Kidney epithelial cell (primary cell): ENCODE measurements at places on chromosomes 16 and 17. TPM values are rescaled to one million over a fixed set of nuclear protein-coding genes. Genes with fewer than 3 reads are reported as not detected.

DNA sequence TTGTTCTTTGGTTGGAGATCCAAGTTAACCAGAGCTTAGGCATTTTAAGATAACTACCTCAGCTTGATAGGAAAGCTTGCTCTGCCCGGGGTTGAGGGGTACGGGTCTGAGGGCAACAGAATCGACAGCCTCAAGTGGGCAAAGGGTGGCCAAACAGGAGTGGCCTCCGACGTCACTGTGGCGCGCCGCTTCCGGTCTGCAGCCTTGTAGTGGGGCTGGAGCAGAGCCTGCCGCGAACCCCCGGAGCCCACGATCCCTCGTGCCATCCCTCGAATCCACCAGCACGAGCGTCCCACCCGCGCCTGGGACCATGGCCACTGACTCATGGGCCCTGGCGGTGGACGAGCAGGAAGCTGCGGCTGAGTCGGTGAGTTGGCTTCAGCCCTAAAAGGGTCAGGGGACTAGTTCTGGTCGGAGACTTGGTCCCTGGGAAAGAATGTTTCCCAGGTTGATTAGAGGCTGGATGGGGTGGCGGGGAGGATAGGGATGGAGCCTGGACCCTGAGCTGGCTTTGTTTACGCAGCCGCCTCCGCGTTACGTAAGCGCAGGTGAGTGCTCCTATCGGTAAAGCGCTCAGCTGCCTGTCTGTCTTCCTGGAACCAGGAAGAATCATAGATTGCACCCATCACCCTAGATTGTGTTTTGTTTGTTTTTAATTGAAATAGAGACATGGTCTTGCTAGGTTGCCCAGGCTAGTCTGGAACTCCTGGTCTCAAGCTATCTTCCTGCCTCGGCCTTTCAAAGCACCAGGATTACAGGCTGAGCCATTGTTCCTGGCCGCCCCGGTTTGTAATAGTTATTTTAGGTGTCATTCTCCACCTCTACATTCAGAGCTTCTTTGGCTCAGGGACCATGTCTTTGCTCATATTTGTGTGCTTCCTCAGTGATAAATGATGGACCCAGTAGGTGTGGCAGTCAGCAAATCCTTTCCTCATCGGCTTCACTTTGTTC is at the start of gene DDX19B:
DDX19B (plus strand) TSS at position 199 of the 951 bp plus-strand sequence; CDS start at position 311, 112 bp downstream.
- no peak for DNase-seq

DNA sequence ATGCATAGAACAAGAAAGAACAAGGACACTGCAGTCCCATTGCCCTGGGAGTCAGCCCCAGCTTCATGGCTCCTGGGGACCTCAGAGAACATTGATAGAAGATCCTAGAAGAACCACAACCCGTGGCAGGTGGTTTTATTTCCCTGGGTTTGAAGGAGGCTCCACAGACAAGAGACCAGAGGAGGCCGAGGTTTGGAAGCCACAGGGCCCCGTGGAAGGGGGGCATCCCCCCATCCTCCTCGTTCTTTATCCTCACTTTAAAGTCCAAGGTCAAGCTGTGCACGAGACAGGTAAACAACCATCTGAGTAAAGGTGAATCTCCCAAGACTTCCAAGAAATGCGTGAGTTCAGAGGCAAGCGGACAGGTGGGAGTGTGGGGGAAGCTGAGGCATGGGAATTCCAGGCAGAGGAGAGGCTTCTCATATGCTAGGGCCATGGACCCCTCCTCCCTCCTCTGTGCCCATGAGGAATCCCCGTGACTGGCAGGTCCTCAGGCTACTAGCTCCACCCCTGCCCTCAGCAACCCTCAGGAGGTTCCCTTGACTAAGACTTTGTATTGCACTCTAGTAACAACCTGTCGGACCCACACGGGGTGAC is 849 bp upstream of the SULT1A1 start:
- DNase-seq: no peak

- no peak for DNase-seq
These were observed 41.5 kb downstream of the LDHD start for GRCh38 chr16:75074920-75075687.

DNA sequence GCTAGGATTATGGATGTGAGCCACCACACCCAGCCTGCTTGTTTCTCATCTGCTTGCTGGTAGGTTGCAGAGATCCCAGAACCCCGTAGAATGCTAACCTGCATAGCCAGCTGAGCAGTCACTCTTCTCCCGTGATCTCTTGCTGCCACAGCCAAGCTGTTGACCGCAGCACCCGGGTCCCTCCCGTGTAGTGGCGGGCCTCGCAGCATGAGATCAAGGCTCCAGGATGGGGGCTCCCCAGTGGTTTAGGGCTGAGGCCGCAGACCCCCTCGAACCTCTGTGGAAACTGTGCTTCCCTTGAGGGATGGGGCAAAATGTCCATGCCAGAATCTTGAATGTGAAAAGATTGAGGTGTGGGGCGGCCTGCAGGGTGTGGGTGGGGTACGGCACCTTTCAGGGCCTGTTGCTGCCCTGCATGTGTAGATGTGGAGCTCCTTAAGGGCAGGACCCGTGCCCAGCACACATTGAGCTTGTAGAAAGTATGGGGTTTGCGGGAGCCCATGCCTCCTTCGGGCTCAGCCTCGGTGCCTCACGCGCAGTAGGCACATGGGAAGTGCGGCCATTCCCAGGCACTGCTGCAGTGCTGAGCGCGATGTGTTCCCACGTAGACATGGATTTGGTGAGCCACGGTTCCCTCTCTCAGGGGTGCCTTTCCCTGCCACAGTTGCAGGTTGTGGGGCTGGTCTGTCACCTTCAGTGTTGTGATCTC is 99.9 kb downstream of the BANP start:
- DNase-seq: no peak

DNA sequence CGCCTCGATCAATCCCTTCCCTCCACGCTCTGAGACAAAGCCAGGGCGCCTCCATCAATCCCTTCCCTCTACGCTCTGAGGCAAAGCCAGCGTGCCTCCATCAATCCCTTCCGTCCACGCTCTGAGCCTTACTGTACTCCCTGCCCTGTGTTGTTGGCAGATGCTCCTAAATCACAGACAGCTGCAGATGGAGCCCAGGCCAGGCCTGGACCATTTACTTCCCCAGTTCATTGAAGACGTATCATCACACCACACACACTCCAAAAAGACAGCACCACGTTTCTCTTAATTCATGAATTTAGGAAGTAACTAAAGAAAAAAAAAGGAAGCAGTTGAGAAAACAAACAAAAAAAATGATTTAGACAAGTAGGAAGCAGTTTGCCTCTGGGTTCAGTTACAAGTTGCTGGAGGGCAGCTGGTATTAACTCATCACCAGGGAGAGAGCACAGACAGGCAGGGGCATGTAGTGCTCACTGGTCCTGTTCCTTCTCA is 7.4 kb upstream of the CD300LD start:
- no peak for DNase-seq

DNA sequence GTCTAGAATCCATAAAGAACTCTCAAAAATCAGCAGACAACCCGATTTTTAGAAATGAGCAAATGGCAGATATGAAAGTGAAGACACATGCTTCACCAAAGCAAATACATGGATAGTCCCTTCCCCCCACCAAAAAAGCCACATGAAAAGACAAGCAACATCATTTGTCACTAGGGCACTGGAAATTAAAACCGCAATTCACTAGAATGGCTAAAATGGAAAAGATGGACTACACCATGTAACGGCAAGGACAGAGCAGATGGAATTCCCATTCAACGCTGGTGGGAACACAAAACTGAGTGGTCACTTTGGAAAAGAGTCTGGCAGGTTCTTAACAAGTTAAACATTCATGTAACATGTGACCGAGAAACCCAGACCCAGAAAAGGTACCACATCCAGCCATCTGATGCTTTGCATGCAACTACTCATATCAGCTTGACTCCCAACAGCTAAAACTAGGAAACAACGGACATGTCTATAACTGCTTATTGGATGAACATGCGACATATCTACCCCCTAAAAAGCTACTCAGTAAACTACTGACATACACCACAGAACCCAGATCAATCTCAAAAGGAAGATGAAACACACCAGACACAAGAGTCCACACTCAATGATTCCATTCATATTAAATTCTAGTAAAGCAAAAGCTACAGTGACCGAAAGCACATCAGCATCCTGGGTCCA is 132.6 kb downstream of the ZNF778 start:
- no peak for DNase-seq

Gene PLA2G10
- total RNA-seq: not detected in 2 replicates

Gene NPW
- not detected in 2 replicates for total RNA-seq

Gene C1QL1
- total RNA-seq: 0.08 TPM in 1 of 2 replicates, not detected in the other

Gene CES3
- total RNA-seq: 0.07 TPM in 1 of 2 replicates, not detected in the other

Gene KRTAP4-9
- not detected in 2 replicates for total RNA-seq

Gene CIBAR2
- not detected in 2 replicates for total RNA-seq

Gene CD300E
- not detected in 2 replicates for total RNA-seq

Gene GLIS2
- total RNA-seq: 11.5 and 14.7 TPM in 2 replicates

Gene CFAP97D1
- not detected in 2 replicates for total RNA-seq
